ENCODE measurements at places on chromosomes 16 and 17. TPM values are rescaled to one million over a fixed set of nuclear protein-coding genes. Genes with fewer than 3 reads are reported as not detected.

Gene ANKFY1
- total RNA-seq: 29.5 TPM

DNA sequence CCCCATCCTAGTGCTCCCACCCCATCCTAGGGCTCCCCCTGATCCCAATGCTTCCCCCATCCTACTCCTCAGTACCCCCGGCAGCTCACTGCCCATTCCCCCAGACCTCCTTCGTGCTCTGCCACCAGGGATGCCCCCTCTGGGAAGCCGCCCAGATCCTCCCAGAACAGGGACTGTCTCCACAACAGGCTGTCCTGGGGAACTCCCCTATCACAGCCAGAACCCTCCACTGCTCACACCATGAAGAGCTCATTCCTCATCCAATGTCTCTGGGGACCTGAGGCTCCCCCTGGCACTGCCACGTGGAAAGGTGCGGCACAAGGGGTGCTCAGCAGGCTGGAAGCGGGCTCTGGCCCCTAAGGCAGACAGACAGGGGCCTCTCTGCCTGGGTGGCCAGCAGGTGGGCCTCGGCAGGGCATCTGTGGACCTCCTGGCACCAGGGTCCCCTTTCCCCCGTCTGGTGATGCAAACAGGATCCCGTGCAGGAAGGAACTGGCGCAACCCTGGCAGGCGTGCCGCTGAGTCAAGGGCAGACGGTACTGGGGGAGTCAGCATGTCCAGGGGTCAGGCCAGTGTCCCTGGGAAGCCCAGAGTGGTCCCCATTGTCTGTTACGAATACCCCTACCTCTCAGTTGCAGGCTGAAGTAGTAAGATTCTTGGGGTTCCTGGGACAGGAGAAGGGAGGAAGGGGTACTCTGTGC is 14.8 kb upstream of the PVALEF start:
- no peak overlapping the region for H3K27ac ChIP-seq
- H3K36me3 ChIP-seq: no peaks in the 10 kb centered on the region
- DNase-seq: no peak

Gene NRN1L
- total RNA-seq: not detected

Gene CDH3
- total RNA-seq: 4.9 TPM

- H3K4me1 ChIP-seq: peaks cover 27% of the 10 kb centered on the region
- H3K36me3 ChIP-seq: no peaks in the 10 kb centered on the region
- no peak overlapping the region for H3K27ac ChIP-seq
Measured at GRCh38 chr16:59216291-59216690, 482.2 kb upstream of the GOT2 start.

- DNase-seq: peak; percentile 87
- H3K27ac ChIP-seq: peak overlapping the region; percentile 97
- H3K4me1 ChIP-seq: peaks cover 43% of the 10 kb centered on the region
- H3K27me3 ChIP-seq: no peaks in the 10 kb centered on the region
Measured at GRCh38 chr17:13346996-13347762, 254.6 kb downstream of the HS3ST3A1 start.

Measured in SJSA1 (cell line).